Activated CD4-positive, alpha-beta T cell treated with anti-CD3 and anti-CD28 coated beads for 1 hour (primary cell): ENCODE measurements at places on chromosomes 7 and 10.

DNA sequence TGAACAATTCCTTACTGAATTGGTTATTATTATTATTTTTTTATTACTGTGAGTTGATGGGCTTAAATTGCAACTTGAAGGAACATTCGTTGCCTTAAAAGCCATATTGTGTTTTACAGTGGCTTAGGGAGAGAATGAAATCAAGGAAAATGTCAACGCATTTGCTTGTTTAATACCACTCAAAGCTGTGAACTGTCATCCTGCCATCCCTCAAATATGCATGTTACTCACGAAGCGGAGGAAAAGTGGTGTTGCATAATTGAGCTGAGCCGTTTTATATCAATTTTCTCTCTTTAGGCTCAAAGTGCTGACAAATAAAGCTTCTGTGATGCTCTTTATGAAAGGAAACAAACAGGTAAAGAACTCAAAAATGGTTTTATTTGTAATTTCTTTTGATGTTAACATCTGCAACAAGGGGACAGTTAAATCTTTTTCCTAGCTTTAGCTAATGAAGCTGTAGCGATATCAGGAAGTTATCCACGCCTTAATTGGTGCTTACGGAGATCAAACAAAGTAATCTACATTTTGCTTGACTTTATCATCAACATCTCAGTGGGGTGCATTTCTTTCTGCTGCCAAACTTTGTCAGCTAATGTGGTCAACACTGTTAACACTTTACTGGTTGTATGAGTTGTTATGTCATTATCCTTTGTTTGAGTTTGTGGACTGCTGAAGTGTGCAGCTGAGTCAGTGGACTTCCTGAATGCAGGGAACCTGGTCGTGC is 33.1 kb downstream of the GLRX3 start:
- no peak for DNase-seq

- DNase-seq = no peak
These were observed 7.5 kb downstream of the MRPL32 start for GRCh38 chr7:42939457-42940240.

DNA sequence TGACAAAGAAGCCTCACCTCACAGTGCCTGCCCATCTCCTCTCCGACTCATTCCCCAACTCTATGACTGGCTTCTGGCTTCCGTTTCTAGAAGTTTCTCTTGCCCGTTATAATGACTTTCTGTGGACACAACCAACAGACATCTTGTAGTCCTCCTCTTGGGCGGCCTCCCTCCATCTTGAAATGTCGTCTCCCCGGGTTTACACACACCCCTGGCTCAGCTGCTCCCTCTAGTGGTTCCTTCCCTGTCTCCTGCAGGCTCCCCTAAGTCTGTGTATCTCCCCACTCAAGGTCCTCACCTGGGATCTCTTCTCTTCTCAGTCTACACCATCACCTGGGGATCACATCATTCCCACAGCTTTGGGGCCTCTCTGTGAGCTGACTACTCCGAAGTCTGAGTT is 123.4 kb upstream of the NEBL start:
- DNase-seq = no peak

DNA sequence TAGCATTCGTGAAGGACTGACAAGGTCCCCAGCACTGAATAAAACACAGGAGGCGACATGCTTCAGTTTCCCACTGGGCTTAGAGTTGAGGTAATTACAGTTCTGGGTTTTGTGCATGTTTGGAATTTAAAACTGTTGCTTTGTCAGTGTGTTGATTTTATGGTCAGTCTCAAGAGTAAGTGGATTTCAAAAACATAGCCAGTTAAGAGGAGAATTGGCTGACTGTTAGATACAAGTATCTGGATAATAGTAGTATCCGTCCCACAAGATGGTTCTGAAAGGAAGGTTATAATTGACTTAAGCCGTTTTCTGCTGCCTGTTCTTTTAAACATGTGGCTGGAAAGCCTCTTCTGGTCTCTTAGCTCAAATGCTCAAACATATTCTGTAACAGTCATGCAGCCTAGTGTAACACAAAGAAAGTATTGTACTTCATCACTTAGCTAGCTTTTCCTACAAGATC is 170.9 kb downstream of the POLR1F start:
- DNase-seq = no peak

- no peak for DNase-seq
These were observed 661.8 kb upstream of the FZD8 start for GRCh38 chr10:36303896-36304295.

- no peak for DNase-seq
These were observed 26.2 kb downstream of the ZAN start for GRCh38 chr7:100759357-100760171.

DNA sequence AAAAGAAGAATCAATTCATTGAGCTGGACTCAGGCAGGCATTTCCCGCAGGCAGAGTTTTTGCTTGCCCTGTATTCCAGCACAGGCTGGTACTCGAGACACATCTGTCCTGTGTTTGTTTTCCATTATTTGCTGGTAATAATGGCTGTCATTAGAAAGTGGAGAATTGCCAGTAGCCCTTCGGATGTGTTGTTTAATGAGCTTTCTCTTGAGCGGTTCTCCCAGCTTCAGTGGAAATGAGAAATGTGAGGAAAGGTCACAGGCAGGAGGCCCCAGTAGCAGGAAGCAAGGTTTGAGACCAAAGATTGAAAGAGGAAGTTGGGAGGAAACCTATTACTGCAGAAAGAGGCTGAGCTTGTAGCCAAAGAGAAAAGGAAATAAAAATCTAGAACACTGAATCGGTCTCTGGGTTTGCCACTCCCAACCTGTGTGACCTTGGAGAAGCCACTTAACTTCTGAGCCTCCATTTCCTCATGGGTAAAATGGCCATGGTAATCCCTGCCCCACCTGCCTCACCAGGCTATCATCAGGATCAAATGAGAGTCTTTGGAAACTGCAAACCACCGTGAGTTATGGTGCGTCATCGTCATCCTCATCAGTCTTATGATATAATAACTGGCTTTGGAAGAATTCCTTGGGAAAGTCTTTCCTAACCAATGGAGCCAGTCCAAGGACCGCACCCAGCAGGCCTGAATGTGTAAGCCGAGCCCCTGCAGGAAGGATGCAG is 67.7 kb downstream of the TACR2 start:
- DNase-seq = no peak

- no peak for DNase-seq
These were observed 42.7 kb upstream of the OIT3 start for GRCh38 chr10:72850861-72851260.

- DNase-seq = no peak
These were observed 6.9 kb downstream of the SERPINE1 start for GRCh38 chr7:101133621-101134398.

DNA sequence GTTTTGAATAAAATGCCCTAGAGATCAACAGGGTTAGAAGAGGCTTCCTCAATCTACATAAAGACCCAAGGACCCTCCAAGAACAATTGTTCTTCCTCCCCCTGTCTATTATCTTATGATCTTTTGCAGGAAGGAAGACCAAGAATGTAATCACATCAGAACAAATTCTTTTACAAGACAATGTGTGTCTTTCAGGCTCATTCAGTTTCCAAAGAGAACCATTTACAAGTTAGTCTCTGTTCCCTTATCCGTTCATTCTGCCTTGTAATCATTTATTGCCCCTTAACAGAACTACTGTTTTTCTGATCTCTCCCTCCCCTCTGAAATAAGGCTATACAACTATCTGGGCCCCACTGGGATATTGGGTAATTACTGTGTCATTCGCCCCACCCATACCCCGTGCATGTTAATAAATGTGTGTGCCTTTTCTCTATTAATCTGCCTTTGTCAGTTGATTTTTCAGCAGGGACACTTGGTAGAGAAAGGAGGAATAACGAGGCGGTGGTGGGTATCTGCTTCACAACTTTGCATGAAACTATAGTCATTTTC is 5.7 kb upstream of the MKRN1 start:
- no peak for DNase-seq

DNA sequence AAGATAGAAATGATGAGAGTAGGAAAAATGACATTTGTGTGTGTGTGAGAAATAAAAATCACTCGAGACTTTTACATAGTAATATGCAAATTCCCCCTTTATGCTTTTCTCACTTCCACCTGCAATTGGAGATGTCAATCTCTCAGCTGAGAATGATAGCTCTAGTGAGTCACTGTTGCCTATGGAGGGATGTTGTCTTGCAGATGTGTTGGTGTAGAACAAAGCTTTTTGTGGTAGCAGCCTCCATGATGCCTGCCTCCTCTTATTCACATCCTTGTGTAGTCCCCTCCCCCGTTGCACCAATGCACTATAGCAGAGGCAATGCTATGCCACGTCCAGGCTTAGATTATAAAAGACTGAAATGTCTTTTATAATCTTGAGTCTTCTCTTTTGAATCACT is 33.8 kb downstream of the SPAG6 start:
- no peak for DNase-seq

- DNase-seq = no peak
These were observed 1211.6 kb upstream of the LRRN3 start for GRCh38 chr7:109879287-109879828.

GRCh38 chr7:45593877-45594276 is 19.7 kb downstream of the ADCY1 start:
- DNase-seq = no peak

DNA sequence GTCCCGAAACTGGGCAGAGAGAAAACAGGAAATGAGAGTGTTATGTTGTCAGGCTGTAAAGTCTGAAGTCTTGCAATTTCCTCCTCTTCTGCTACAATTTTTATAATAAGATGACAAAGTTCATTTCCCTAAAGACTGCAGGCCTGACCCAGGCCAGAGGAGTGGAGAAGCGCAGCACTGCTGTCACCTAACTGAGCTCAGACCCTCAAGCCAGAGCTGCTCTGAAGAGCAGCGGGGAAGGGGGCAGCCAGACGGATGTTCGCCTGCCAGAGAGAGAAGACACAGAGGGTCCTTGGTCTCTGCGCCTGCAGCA is 12.6 kb upstream of the AOAH start:
- DNase-seq = no peak

GRCh38 chr7:41779918-41780317 is 77.0 kb upstream of the INHBA start:
- no peak for DNase-seq

DNA sequence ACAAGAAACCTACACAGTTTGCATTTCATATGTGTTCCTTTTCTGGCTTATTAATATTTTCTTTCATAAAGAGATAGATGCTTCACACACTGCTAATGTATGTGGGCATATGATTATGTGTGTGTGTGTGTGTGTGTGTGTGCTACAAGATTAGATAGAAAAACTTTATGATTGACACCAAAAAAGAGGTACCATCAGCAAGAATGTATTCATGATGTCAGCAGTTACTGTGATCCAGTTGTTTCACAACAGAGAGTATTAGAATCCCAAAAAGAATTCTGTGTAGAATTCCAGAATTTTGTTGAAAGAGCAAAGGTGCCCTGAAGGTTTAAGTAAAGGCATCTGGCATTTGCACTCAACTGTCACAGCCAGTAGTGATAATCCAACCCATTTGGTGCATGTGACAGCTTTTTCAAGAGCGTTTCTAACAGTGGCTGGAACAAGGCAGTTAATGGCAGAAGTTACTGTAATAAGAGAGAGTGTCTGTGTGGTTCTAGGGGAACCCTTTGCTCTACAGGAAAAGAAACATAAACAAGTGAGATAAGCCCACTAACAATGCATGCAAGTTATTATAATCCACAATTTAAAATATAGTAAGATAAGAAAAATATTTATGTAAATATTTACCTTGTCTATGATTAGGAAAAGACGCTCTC is 16.6 kb downstream of the RELN start:
- no peak for DNase-seq

- DNase-seq = no peak
These were observed 388.6 kb downstream of the EXOC4 start for GRCh38 chr7:133641436-133641835.

DNA sequence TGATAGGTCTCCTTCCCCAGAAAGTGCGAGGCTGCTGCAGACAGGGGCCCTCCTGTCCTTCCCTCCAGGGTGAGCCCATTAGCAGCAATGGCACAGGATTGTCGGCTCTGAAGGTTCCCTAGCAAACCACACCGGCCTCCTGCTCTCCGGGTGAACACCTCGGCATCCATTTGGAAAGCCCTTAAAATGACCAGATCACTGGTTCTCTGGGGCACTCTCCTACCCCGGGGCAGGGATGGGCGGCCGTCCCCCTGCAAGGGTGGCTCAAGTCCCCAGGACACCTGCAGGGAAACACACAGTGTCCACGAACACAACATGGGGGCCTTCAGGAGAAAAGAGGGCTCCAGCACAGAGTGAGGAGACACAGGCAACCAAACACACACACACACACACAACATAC is 459.1 kb downstream of the PTPRN2 start:
- DNase-seq = no peak

GRCh38 chr7:67781841-67782240 is 785.2 kb downstream of the TYW1 start:
- DNase-seq = no peak

GRCh38 chr7:101870361-101871062 is 53.1 kb downstream of the CUX1 start:
- no peak for DNase-seq

DNA sequence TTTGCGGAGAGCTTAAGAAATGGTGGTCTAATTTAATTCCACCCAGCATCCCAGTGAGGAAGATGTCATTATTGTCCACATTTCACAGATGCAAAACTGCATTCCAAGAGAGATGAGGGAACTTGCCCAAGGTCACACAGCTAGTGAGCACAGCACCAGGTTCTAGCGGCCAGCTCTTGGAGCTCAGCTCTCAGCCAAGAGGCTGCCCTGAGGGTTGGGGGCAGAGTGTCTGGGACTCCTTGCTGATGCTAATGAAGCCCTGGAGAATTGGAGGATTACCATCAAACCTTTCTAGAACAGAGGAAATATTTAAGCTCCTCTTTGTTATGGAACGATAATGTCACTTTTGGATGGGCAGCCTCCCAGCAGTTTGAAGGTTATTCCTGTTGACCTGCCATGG is 48.0 kb downstream of the PLPP4 start:
- no peak for DNase-seq

DNA sequence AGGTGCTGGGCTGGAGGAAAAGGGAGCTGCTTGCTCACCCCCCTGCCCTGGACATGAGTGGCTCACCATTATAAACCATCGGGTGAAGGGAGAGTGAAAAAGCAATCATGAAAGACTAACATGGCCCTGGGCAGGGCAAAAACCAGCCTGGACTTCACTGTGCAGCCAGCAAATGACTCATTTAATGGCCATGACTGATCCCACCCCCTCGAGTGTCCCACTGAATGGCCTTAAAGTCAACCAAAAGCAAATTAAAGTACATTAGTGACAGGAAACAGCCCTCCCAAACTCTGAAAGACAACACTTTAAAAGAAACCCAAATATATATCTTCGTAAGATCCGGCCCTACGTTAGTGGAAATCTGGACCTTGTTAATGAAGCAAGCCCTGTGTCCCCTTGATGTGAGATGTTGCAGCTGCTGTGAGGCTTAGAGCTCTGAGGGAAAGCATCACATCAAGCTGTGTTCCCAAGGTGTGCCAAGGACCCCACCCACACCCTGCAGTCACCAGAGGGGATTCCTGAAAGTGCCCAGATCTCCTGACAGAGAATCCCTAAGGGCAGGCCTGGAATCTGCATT is 31.2 kb downstream of the ADCYAP1R1 start:
- no peak for DNase-seq

DNA sequence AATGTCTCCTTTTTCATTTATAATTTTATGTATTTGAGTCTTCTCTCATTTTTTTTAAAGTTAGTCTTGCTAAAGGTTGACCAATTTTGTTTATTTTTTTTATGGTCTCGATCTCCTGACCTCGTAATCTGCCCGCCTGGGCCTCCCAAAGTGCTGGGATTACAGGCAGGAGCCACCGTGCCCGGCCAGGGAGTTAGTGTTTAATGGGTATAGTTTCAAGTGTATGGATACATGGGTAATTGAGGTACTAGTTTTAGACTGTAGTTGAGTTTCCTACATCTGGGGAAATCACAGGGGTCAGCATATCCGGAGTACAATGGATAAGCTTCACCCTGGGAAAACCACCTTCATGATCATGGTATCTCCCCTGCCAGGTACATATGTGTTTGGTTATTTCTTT is 267.3 kb upstream of the KCND2 start:
- DNase-seq = no peak
